ENCODE measurements at places on chromosomes 4 and X.
A peak's percentile ranks its signal among the peaks of the same experiment; 100 is the strongest.

GRCh38 chr4:182922501-182923284 lies 5.5 kb upstream of the DCTD start:
- no peak for DNase-seq

GRCh38 chr4:48962636-48963035 lies 23.4 kb upstream of the CWH43 start:
- DNase-seq, result no peak

DNA sequence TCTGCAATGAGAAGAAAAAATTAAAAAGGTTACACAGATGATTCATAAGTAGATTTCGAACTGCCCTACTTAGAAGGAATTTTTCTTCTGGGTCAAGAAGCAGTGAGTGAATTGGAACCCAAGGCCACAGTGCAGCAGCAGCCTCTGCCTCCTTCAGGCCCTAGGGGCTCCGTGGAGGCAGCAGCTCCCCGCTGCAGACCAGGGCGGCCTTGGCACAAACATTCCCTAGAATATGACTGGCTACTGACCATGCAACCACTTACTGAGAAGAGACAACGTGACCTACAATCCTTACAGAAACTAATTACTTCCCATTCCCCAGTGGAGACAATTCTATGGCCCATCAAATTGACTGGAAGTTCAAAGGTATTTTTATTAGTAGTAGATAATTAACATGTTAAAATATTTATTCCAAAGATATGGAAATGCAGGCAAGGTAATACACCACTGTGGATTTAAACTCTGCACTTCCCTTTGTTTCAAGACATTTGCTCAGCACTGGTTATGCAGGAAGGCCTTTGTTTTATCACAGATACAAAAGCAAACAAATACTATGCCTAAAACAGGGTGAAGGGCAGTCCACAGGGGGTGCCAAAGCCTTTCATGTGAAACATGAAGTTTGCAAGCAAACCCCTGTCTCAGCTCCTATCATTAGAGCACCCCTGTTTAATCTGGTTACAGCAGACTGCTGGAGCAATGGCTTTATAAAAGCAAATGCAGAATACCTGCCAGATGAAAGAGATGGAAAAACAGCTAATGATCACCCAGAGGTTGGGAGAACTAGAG lies 59.2 kb downstream of the PCDH19 start:
- no peak for DNase-seq

GRCh38 chr4:55181010-55182005 lies 55.9 kb upstream of the KDR start:
- peak; percentile 78 for DNase-seq

- no peak for DNase-seq
These were observed 21.1 kb downstream of the CPZ start for GRCh38 chr4:8613421-8614364.

- peak; percentile 3 for DNase-seq
These were observed 41.8 kb downstream of the INTS12 start for GRCh38 chr4:105666693-105667092.

- no peak for DNase-seq
These were observed 41.0 kb downstream of the TXLNG start for GRCh38 chrX:16827225-16827624.

- peak; percentile 9 for DNase-seq
These were observed 28.9 kb upstream of the OPHN1 start for GRCh38 chrX:68462197-68462596.

DNA sequence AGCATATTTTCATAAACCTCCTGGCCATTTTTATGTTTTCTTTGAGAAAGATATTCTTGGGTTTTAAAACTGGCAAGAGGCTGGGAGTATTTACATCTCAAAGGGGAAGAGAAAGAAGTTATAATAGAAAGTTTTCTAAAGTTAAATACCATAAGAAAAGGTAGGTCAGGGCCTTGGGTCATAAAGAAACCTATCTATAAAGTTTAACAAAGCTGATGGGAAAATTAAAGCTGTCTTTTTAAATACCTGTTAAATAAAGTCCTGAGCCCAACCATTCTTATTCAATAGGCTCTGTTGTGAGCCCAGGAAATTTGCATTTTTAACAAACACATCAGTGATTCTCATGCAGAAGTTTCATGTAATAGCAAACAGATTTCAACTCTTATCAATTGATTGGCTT lies 451.8 kb upstream of the INTU start:
- DNase-seq, result no peak

GRCh38 chrX:136658151-136658550 lies 10.2 kb downstream of the CD40LG start:
- DNase-seq, result no peak

- DNase-seq, result no peak
These were observed 33.5 kb downstream of the TMEM164 start for GRCh38 chrX:110036162-110037033.

All from brain microvascular endothelial cell (primary cell).